ENCODE measurements at places on chromosomes 12 and 14.

- no peak for DNase-seq
Measured at GRCh38 chr12:111344254-111344875, 24.5 kb downstream of the PHETA1 start.

DNA sequence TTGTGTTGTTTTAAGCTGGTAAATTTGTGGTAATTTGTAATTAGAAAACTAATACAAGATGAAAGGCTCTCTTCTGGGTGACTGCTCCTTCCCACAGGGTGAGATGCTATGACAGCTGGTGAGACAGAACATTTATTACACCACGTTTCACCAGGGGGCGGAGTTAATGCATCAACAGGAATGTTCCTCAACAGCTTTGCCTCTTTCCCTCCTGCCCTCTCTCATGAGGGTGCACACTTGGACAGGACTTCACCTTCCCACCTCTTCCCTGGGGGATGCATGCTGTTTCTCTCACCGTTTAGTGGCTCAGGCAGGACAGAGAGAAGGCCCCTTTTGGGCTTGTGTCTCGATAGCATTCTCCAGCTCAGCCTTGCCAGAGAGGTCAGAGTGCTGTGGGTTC, 13.4 kb upstream of the PPP1R1A start:
- DNase-seq, result no peak

- DNase-seq, result no peak
Measured at GRCh38 chr12:76519538-76519937, 40.0 kb downstream of the OSBPL8 start.

- no peak for DNase-seq
Measured at GRCh38 chr12:122167356-122167925, 6.6 kb downstream of the IL31 start.

DNA sequence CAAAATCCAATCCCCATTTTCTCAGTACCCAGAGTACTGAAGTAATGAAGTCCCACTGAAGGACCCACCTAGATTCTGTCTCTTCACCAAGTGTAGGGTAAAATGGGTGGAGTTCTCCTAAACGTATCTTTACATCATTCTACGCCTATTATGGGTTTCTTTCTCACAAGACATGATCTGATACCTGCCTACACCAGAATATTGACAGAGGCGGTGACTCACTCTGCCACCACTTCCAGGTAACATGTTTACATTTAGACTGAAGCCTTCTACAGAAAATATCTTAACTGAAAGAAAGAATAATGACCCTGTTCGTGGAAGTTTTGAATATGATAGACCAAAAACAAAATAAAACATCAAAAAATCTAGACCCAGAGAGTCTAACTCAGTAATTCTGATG, 89.8 kb downstream of the BTG1 start:
- DNase-seq, result no peak
